Posterior cingulate gyrus (tissue), 11 donors: ENCODE measurements at places on chromosomes 3 and 15.

DNA sequence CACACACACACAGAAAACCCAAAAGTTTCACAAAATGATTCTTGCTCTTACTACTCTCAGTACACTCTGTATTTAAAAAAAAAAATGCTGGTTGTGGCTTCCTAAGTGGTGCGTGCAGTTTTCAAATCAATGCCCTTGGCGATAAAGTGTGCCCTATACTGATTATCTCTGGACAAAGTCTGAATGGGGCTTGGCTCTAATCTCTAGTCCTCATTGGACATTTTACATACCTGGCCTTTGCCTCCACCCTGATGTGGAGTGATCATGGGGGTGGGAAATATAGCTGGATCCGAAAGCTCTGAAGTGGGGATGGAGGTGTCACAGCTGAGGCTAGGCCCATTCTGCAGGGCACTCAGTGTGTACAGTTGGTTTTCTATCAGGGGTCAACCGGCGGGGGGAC is 14.1 kb downstream of the B3GNT5 start:
- DNase-seq = no peak

DNA sequence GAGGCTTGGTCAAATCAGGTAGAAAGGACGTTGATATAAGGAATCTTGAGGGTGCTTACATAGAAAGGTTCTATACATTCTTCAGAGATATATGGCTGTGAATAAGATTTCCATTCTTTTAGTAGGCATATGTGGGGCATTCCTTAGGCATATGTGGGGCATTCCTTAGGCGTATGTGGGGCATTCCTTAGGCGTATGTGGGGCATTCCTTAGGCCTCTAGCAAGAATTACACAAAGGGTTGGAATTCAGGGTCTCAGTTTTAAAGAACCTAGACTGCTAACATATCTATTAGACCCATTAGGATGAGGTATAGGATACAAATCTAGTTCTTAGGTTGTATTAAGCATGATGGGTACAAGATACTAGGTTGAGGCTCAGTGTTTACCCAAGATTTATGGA is 607.8 kb downstream of the SI start:
- DNase-seq = no peak

DNA sequence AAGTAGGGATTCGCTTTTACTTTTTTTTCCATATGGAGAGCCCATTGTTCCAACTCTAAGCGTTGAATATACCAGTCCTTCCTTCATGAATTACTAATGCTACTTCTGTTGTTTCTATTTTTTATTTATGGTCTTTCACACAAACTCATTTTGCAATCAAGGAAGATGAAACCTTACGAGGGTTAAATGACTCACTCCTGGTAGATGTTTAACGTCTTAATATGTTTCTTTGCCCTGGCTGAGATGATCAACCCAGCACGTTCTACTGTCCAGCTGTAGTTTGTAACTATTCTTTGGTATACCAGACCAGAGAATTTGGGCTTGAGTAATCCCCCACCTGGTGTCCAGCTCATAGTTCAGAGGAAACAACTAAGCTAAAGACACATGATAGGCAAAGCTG is 23.1 kb downstream of the CDCP1 start:
- no peak for DNase-seq

- DNase-seq = no peak
Measured at GRCh38 chr3:195801251-195802183, 10.2 kb downstream of the MUC4 start.

DNA sequence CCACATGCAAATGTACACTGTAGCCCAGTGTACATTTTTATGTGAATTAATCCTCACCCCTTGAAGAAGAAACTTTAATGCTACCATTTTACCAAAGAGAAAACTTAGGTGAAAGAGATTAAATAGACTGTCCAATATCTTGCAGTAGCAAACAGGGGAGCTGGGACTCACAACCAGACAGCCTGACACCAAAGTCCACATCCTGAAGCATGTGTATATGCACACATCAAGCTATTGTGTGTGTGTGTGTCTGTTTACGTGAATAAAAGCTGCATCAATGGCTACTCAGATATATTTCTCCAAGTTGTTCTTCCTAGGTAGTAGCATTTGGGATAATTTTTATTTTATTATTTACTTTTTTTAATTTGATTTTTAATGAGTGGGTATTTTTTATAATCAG is 6.7 kb downstream of the ANO10 start:
- no peak for DNase-seq

DNA sequence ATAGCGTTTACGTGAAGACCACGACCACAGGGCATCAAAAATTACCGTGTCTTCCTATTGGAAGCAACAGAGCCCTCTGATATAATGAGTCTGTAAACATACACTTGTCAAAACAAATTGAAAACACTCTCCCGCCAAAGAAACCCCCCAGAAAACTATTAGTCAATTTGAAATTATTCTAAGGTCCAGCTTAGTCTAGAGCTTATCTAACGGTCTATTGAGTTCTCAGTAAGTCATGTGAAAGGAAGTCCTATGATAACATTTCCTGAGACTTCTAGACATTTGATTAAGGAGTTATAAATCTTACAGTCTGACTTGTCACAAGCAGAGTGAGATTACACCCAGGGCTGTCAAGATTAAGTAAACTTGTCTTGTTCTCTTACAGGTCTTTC is 356.3 kb downstream of the FOXP1 start:
- no peak for DNase-seq

GRCh38 chr3:111999484-112000324 is 982 bp downstream of the TAGLN3 start:
- DNase-seq = no peak

- peak; percentile 90 for DNase-seq
Measured at GRCh38 chr3:13879102-13879945, 547 bp downstream of the WNT7A start.

DNA sequence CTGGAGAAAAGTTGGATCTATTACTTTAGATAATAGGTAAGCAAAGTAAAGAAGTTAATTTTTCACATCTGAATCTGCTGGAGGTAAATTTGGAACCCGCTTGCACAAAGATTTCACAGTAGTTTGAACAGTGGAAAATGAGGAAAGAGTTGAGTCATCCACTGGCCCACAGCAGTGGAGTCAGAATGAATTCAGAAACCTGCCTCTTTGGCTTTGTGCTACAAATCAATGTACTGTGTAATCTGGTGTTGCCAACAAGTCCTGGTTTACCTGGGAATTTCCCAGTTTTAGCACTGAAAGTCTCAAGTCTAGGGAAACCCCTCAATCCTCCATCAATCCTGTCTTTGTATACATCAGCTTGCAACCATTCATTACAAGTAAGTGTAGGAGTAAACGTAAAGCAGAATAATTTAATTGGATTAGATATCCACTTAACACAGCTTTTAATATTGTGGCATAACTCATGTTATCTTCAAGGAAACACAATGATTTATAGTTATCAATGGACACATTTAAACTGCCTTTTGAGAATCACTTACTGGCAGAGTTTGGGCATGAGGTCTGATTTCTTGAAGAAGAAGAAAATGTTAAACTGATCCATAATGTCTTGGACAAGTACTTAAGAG is 100.6 kb downstream of the DCLK3 start:
- no peak for DNase-seq

- no peak for DNase-seq
Measured at GRCh38 chr15:86797135-86797534, 717.5 kb downstream of the AGBL1 start.
